Activated CD4-positive, alpha-beta T cell treated with anti-CD3 and anti-CD28 coated beads, Interleukin-2, amount 50 U/mL, for 4 hours (primary cell): ENCODE measurements at places on chromosomes 4 and X.

DNA sequence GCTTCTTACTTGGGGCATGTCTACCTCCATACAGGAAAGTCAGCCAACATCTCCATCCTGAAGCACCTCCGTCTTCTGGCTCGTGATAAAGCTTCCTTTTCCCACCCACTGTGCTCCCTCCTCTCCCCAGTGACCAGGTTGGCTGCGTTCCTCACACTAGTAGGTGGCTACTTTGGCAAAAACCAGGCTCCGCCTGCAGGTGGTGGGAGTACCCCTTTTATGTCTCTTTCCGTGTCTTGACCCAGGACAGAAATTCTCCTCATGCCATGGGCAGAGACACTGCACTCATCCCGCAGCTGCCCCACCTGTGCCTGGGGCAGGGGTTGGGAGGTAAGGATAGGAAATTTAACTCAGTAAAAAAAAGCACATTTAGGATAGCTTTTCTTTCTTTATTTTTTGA lies 50.9 kb downstream of the ENPP6 start:
- DNase-seq = no peak

DNA sequence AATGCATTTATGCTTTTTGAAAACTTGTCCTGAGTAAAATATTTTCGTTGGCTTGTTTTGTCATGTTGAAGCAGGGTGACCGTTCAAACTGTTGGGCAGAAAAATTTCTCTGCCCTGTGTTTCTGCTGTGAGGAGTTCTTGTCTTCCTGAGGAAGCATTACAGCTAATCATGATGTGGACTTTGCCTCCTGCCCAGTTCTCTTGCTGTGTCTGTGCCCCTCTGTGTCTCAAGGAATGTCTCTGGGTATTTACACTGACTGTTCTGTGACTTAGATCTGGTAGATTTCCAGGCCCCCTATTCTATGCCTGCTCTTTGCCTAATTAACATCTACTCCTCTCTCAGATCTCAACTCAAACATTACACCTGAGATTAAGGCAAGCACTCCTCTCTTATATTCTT lies 30.4 kb upstream of the RPL34 start:
- no peak for DNase-seq

DNA sequence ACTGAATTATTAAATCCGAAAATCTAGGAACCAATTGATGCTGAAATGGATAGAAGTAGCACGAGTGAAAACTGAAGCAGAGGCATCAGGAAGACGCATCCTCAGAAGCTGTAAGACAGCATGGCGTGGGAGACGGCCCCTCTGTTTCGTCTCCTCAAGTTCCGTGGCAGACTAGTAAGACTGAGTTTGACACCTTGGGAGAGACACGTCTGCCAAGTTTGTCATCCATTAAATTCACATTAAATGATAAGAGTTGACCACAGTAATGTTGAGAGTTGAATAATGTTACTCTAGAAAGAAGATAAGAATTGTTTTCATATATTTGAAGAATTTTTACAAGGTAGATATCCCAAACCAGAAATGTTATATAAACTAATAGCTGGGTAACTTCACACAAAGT lies 736.1 kb upstream of the FRG1 start:
- DNase-seq = no peak

DNA sequence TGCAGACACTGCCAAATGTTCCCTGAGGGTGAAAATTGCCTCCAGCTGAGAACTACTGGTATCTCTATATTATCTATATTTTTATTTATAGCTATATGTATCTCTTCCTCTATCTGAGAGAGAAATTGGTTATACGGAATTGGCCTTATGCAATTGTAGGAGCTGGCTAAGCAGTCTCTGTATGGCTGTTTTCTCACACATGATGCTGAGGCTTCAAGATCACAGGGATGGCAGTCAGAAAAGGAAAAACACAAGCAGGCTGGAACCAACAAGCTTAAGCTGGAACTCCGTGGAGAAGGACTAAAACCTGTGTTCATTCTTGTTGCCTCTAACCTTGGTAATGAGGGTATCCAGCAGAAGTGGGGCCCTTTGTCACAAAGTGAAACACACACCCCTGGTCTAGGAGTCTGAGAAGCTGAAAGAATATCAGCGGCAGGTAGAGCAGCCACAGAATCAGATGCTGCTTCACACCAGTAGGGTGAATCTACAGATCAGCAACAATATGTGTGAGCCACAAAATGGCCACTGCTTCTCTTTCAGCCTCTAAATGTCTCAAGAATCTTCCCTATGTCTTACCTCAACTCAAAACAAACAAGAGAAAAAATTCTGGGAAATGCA lies 166.5 kb upstream of the PPP1R2C start:
- no peak for DNase-seq

- no peak for DNase-seq
Observed at GRCh38 chrX:87941841-87942240, 424.2 kb downstream of the KLHL4 start.

- DNase-seq = no peak
Observed at GRCh38 chr4:141713771-141714445, 77.5 kb downstream of the IL15 start.

GRCh38 chr4:6259886-6260285 lies 9.8 kb upstream of the WFS1 start:
- no peak for DNase-seq

GRCh38 chr4:127238956-127239475 lies 393.7 kb upstream of the INTU start:
- DNase-seq = no peak

DNA sequence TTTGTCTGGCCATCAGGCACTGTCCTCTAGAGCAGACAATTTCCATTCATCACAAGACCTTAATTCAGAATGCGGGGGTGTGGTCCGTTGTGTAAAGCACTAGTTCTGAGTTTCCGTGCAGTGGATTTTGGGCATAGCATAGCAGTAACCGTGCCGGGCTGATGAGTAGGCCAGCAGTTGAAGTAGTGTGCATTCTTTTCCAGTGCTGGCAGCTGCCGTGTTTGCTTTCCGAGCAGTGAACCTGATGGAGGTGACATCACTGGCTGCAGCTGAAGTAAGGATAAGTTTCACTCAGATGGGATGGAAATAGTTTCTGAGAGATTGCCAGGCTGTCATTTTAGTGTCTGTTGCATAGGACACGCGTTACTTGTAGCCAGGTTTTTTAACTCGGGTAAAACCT lies 107.0 kb upstream of the STIM2 start:
- no peak for DNase-seq

GRCh38 chr4:118398226-118399090 lies 45.7 kb upstream of the PRSS12 start:
- no peak for DNase-seq

GRCh38 chr4:176002007-176002613 lies 63.5 kb upstream of the WDR17 start:
- no peak for DNase-seq

DNA sequence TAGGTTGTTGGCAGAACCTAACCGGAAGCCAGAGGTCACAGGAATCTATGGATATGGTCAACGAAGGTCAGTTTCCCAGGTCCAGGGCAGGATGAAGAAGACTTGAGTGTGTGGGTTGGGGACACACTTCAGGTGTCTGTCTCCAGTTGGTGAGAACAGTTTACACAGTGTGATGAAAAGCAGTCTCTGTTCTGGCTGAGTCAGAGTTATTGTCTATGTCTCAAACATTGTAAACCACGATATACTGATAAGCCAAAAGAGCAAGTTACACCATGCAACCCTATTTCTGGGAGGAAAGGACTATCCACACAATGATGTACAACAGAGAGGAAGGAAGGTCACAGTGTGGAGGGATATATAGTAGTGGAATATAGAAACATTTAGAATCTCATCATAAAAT lies 187.1 kb upstream of the C1QTNF7 start:
- no peak for DNase-seq

- no peak for DNase-seq
Observed at GRCh38 chr4:183136855-183137254, 37.8 kb downstream of the WWC2 start.

- no peak for DNase-seq
Observed at GRCh38 chrX:148871422-148872160, 371.2 kb downstream of the AFF2 start.

GRCh38 chrX:19793471-19793870 lies 93.9 kb downstream of the SH3KBP1 start:
- DNase-seq = no peak

GRCh38 chr4:134201216-134202161 lies at the start of gene PABPC4L:
TSS of gene PABPC4L (minus strand) at chr4:134201789. CDS start at chr4:134201019, 770 bp downstream.
- DNase-seq = no peak

- DNase-seq = no peak
Observed at GRCh38 chr4:140250989-140251552, 97.1 kb upstream of the MAML3 start.

- no peak for DNase-seq
Observed at GRCh38 chr4:184459413-184459812, 14.9 kb downstream of the IRF2 start.

GRCh38 chr4:8722556-8722955 lies 130.0 kb downstream of the CPZ start:
- no peak for DNase-seq

GRCh38 chrX:153877571-153878261 lies 8.3 kb downstream of the L1CAM start:
- no peak for DNase-seq

DNA sequence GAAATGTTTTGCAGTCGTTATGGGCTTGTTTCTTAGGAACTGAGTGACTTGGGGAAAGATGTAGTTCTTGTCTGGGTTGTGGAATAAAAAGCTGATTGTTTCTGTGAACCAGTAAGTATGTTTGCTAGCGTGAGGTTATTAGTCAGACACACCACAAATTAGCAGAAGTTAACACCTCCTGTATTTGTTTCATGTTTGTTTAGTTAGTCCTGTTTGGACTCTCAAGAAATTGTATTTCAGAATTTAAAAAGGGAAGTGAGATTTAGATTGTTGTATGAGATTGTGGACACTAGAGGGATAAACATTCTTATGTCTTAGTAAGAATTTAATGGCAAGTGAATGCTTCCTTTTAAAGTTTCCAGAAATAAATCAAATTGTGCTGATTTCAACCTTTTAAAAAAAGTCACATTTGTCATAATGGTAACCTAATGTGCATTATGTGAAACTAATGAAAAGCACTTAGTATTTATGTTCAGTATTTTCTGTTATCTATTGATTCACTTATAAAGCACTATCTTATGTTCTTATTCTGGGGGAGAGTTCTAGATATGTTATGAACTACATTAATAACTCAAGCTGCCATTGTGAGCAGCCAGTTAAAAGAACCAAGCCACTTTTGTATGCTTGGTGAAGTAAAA lies 25.6 kb downstream of the ATP10D start:
- no peak for DNase-seq

DNA sequence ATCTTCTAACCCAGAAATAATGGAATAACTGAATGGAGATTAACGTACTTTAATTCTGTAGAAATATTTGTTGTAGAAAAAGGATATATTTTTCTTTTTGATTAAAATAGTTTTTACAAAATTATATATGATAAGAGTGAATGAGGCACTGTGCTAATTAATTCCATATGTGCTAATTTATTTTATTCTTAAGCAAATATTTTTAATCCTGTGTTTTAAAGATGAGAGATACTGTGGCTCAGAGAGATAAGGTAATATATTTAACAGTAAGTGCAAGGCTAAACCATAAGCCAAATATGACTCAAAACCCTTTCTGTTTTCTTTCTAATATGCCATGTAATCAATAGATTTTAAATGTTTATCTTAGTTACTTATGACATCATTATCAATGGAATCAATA lies 88.2 kb downstream of the EMCN start:
- no peak for DNase-seq

DNA sequence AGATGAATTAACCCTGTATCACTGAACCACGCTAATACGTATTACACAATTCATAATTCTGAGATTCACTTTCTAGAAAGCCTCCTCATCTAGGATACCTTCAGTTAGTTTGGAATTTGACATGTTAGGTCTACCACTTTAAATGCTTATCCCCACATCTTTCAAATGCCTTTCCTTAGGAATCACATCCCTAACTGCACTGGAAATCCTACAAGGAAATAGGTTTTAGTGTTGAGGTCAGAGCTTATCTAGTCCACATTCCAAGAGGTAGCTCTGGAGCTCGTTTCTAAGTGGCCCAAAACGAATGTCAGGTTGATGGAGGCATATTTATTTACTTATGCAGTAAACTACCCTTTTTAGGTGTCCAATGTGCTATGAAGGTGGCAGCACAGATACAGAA lies 18.0 kb downstream of the PDHA1 start:
- DNase-seq = no peak

DNA sequence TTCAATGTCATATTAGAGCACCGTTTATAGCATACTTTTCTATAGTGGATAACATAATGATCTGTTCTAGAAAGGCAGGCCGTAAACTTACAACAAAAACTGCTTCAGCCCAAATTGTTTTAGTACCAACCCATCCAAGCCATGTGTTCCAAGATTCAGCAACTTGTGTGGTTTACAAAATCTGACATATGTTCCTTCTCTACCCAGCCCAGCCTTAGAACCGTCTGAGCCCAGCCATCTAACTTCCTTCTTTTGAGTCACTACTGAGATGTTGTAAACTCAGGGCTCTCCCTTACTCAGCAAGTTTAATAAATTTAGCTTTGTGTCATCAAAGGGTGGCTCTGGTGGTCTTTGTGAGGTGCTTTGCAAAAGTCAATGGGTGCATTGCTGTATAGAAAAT lies 32.4 kb upstream of the REPS2 start:
- DNase-seq = no peak

DNA sequence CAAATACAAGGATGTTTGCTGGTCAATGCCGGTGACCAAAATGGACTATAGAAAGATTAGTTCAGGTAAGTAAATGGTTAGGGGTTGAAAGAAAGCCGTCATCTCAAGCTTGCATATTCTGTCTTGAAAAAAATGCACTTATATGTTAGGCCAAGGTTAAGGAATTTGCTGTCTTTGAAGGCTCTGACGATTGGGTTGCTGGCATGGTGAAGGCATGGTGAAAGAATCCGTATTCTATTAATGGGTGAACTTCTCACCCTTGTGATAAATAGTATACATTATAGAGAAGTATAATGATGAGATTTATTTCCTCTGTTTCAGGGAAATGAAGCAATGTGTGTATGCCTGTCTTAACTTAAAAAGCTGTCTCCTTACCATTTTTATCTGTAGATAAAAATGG lies 132.6 kb downstream of the ADGRL3 start:
- no peak for DNase-seq

DNA sequence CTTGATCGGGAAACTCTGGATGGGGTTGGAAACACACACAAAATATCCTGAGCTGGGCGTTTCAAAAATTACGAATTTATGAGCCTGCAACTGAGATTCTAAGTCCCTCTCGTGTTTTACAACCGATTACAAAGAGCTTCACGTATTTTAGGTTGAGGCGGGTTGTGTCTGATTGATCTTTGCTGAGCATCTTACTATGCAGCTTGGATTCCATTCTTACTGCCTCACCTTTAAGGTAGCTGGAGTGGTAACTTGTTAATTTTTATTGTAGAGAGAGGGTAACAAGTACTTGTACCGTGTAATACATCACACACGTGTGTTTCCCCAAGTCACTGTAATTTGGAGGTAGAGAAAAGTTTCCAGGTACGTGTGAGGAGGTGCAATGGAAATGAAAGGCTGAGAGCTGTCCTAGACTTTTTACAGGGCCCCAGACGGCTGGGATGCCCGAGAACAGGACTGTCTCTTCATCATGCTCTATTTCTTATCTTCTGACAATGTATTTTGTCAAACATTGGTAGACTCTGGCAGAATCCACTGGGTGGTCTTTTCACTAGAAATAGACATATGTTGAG lies 97.8 kb upstream of the TENM3 start:
- no peak for DNase-seq
